ENCODE measurements at places on chromosomes 1 and 21. TPM values are rescaled to one million over a fixed set of nuclear protein-coding genes. Genes with fewer than 3 reads are reported as not detected.

KRTAP23-1 gene
- not detected for total RNA-seq

HLX gene
- total RNA-seq = 3.5 TPM

DNA sequence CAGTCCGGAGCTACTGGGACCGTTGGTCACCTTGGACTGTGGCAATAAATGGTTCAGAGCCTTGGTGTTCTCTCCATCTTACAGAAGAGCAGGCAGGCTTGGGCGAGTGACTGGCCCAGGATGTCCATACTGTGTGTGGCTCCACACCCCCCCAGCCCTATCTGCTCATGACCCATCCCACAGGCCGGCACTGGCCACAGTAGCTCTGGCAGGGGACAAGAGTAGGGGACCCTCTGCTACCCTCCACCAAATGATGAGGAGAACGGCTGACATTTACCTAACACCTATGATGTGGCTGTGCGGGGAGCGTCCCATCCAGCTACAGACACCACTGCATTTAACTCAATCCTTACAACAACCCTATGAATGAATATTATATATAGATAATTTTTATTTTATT lies 13.3 kb downstream of the LDLRAD2 start:
- no peak for DNase-seq

DIO1 gene
- not detected for total RNA-seq

USH2A gene
- total RNA-seq = 3.6 TPM

- DNase-seq = no peak
These were observed 27.2 kb downstream of the NIPAL3 start for GRCh38 chr1:24442764-24443163.

DNA sequence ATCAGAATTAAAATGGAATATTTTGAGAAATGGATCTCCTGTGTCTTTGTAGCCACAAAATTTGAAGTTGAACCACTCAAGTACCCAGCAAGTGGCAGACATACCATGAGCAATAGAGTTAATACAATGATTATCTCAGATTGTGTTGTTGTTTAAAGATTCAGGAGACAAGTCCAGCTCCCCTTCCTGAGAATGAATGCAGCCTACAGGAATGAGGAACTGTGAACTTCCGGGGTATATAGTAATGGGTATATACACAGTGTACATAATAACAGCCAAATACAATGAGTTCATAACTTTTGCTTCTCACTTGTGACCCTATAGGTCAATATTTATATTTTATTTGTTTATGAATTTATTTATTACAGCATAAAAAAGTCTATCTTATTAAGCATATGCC lies 445.0 kb downstream of the SETD4 start:
- no peak for DNase-seq

KIF17 gene
- total RNA-seq = 4.6 TPM

DNA sequence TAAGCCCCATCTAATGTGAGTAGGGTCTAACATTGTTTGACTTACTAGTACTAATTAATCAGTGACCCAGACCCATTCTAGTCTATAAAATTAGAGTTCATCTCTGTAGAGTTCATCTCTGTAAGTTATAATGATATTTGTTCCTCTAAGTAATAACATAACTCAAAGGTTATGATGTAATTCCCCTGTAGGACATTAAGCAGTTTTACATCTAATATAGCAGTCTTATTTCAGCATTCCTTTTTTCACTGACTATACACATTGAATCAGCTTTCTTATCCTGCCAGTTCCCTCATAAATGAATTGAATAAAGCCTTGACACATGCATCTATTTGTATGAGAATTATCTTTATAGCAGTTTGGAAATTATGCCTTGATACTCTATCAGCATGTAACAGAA lies 90.9 kb downstream of the SH3GLB1 start:
- no peak for DNase-seq

DNA sequence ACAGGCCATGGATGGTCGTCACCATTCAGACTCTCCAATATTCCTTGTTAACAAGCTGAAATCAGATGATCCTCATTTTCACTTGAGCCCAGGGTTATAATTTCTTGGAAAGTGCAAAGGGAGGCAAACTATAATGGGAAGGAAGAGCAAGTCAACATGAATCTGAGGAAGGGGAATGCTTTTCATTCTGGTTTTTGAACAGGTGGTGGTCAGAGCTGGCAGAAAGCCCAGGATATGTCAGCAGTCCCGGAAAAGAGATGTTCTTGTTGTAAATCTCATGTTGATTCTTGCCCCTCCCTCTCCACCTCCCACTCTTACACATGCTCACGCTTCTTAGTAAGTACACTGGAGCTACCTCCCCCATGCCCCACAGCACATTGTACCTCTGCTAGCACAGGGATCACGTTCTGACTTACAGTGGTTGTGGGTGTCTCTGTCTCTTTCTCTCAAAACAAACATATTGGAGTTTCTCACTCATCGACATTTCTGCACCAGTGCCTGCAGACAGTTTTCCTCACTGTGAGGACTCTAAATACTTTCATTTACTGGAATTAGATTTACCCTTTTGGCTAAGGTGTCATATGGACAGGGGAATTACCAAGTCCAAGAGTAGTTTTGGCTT lies 77.6 kb downstream of the XCL2 start:
- peak; percentile 23 for DNase-seq

PTGFR gene
- total RNA-seq = 0.44 TPM

DNA sequence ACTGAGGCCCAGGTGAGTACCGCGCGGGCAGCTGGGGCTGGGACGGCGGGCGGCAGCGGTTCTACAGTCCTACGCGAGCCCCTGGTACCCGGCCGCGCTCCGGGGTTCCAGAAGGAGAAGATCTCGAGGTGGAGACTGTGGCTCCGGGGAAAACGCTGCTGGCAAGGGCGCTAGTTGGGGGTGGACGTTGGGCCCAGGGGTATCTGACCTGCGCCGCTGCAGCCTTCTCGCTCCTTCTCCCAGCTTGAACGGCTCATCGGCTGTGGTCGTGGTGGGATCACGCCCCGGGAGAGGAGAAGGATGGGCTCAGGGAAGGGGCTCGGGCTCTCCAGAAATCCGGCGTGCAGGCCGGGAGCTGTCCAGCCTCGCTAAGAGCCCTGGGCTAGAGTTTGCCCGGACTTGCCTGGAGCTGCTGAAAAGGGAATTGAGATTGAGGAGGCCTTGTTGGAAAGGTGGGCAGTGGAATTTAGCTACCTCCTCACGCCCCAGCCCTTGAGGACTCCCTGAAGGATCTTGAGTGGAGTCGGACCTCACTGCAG lies 1.1 kb upstream of the POU3F1 start:
- DNase-seq = no peak

DNA sequence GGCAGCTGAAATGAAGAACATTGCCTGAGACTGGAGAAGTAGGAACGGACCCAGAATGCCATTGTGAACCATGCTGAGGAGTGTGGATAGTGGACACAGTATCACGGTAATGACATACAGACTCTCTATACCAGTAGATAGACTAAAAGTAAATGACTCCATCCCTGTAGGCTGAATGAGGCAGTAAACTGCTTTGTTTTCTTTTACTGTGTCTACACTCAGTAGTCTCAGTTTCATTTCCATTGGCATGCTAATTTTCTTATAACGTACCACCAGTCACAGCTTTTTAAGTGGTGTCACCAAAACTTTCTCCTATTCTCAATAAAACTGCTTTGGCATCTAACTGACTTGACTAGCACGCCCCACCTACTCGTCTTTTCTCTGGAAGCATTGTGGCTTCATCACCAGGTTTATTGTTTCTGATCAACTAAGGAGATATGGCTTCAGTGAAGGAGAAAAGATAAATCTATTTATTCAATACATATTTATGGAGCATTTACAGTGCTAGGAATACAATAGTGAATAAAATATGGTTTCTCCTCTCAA lies 8.4 kb upstream of the ZNF697 start:
- no peak for DNase-seq

DNA sequence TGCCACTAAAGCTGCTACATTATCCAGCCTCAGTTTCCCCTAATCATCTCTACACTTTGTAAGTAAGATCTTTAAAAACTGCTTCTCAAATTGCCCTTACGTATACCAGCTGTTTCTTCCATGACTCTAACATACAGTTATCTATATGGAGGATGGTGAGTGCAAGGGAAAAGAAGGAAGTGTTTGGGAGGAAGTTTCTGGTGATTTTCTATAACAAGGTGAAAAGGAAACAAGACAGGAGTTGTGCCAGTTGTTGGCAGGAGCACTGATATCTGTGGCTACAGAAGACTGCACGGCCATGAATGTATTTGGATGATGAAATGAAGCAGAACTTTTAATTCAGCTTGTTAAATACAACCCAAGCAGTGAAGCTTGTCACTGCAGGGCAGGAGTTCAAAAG lies 32.3 kb upstream of the NHLH2 start:
- no peak for DNase-seq

F13B gene
- not detected for total RNA-seq

DNA sequence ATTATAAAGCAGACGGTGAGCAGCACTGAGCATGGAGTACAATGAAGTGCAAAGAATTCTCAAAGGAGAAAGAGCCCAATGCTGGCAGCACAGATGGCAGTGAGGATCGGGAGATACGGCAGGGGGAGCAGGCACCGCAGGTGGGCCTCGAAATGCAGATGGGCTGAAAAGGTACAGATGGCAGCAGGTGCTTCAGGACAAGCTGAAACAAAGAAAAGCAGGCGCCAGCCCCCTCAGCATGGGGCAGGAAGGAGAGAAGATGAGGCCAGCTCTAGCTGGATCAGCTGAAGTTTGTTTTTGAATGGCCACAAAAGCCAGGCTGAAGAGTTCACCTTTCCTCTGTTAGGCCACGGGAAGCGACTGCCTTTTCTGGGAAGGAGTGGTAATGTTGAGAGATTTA lies 7.7 kb downstream of the CFAP298 start:
- no peak for DNase-seq

ZNF697 gene
- 9.4 TPM for total RNA-seq

ZNF683 gene
- total RNA-seq = not detected

VWA1 gene
- total RNA-seq = 13.7 TPM

KCNJ9 gene
- total RNA-seq = 0.05 TPM

MXRA8 gene
- total RNA-seq = 20.2 TPM

GRCh38 chr1:230426246-230427093 lies at the start of gene PGBD5:
Gene PGBD5, minus strand, starts transcription at chr1:230426332. Its CDS starts 404 bp downstream, at chr1:230425928.
- peak; percentile 72 for DNase-seq

DNA sequence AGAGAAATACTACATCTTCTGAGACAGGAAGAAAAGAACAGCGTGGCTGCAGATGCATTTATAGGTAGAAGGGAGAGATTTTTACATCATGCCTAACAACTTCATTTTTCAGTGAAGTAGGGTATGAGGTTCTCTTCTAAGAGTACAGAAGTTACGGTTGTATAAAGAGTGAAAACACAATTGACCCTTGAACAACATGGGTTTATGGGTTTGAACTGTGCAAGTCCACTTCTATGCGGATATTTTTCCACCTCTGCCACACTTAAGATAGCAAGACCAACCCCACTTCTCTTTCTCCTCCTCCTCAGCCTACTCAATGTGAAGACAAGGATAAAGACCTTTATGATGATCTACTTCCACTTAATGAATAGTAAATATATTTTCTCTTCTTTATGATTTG lies 64.5 kb downstream of the RPAP2 start:
- no peak for DNase-seq

Measured in left ventricle myocardium inferior (tissue), 1 donor.